ENCODE measurements at places on chromosomes 12 and 14.

DNA sequence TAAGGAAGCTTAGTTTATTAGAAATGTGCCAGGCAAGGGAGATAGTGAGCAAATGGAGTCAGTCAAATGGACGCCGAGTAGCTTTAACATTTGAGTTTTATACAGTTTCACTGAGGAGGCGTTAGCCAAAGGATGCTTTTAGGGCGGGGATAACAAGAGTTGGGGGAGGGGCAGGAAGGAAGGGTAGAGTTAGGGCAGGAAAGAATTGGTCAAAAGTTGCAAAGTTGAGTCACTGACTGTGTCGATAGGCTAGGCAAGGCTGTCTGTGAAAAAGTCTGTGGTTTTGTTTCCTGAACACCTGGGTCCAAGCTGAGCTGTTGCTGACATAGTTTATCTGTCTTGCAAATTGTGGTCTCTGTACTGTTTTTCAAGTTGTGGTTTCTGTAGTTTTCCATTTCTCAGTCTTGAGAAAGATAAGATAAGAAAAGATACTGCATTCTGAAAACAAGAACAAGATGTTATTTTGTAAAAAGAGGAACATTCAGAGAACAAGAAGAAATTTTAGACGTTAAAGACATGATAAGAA lies 62.6 kb upstream of the RESF1 start:
- no peak for DNase-seq

DNA sequence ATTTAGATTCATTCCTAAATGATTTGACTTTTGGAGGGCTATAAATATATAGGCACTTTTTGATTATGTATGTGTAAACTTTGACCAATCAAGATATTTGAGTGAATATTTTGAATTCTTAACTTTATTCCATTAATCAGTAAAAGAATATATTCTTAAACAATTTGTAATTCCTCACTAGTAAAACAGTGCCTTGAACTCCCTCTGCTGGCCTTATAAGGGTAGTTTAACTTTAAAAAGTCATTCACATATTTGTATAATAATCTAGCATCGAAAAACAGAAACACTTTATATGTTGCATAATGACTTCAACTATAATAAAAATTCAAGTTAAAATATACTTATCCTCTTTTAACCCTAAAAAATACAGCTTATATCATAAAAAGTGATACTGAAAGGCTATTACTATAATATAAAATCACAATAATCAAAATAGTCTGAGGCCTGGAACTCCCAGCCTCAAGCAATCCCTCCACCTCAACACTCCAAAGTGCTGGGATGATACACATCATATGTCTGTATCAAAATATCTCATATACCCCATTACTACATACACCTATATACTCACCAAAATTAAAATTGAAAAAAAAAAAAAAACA lies 31.2 kb downstream of the CCDC59 start:
- DNase-seq, result peak; percentile 47

DNA sequence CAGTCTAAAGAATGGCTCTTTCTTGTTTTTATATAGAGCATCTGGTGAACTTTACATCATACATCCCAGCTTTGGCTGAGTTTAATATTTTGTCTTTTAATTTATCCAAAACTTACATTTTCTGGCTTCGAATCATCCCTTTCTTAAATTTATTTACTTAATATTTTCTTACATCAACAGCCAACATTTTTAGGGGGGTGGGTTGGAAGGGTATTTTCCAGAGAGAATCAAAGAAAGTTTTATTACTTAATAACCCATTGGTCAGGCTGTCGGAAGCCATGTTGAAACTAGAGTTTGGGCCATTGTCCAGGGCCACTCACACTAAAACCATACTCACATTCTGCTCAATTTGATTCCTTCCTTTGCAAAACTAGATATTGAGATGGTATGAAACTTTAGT lies 220.2 kb downstream of the AEBP2 start:
- DNase-seq, result no peak

DNA sequence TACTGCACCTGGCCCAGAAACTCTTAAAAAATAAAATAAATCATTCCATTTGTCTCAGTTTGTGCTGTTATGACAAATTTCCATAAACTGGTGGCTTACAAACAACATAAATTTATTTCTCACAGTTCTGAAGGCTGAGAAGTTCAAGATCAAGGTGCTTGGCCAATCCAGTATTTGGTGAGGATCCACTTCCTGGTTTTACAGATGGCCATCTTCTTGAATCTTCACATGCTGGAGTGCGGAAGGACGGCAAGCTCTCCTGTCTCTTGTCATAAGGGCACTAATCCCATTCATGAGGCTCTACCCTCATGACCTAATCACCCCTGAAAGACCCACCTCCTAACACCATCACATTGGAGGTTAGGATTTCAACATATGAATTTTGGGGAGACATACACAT lies 29.9 kb upstream of the MYBPC1 start:
- no peak for DNase-seq

DNA sequence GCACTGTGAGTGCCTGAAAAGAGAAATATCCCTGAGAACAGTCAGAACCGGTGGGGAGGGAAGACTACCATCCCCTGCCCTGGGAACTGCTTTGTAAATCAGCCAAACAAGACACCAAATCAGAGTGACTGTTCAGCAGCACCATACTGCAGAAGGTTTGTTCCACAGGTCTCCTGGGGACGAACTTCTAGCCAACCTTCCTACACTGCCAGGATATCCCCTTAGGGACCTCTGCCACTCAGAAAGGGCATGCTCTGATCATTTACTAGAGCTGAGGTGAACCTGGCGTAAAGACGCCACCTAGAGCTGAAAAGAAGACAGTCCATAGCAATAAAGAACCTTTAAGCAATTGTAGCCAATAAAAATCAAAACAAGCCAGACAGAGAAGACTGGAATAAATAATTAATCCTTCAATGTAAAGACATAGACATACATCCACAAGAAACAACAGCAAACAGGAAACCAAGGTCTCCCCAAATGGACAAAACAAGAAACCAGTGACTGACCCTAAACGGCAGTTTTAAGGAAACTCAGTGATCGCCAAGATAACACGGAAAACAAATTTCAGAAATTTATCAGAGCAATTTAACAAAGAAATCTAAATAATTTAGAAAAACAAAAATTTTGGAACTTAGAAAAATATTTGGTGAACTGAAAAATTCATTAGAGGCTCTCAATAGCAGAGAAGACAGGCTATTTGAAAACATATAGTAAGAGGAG lies 228.1 kb upstream of the AMIGO2 start:
- DNase-seq, result peak; percentile 75

DNA sequence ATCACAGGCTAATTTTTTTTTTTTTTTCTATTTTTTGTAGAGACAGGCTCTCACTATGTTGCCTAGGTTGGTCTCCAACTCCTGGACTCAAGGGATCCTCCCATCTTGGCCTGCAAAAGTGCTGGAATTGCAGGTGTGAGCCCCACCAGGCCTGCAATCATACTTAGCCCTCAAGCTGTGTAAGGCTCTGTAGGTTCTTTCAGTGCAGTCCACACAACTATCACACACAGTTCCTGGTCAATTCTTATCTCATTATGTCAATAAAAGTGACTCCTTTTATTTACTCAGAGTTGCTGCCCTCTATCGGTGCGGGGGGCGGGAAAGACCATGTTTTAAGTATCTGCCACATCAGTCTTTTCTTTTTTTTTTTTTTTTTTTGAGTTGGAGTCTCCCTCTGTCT lies 29.0 kb downstream of the SLC2A3 start:
- peak; percentile 80 for DNase-seq

DNA sequence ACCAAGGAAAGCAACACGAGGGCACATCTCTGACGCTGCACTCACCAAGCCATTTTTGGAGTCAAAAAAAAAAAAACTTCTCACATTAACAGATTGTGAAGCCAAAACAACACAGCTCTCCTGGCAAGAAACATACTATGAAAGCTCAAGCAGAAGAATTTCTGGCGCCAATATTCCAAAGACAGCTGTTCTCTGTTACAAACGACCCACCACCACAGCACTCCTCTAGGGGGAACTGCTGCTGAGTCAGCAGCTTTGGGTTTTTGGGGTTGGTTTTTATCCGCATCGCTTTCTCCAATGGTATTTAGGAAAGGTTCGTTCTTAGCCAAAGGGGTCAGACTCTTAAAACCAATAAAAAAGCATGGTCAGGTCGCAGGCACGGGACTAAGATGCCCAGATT lies 379.4 kb downstream of the RPS29 start:
- no peak for DNase-seq

DNA sequence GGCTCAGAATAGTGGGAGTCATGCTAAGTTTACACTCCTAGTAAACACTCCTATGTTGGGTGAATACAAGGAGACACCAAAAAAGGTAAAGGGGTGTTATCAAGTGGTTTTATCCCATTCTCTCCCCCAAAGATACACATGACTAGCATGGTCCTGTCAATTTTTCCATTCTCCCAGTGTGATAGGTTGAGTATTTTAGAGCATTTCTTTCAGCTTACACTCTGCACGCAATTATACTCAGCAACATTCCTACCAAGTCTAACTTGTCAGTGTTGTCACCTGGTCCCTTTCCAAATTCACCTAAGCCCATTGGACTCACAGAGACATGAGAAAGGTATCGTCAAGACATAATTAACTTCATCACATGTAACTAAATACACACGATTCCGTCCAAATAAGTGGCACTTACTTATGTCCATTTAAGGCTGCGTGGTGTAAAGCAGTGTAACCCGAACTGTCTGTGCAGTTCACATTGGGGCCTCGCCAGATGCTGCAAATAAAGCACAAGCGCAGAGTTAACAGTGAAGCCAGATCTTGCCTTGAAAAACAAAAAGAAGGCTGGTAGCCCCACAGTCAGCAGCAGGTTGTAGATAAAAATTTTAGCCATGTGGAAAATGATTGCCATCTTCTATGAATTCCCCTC lies 159.7 kb downstream of the ANKS1B start:
- no peak for DNase-seq

DNA sequence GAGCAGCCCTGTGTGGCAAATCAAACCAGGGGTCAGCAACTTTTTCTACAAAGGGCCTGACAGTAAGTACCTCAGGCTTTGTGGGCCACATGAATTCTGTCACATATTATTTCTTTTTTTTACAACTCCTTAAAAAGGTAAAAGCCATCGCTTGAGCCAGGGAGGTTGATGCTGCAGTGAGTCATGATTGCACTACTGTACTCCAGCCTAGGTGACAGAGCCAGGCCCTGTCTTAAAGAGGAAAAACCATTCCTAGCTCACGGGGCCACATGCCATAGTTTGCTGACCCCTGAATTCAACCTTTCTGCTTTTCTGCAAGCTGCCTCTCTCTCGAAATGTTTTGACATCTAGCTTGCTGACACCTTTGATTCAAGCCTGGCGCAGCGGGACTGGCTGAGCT lies 55.1 kb upstream of the CORO1C start:
- no peak for DNase-seq

- no peak for DNase-seq
Observed at GRCh38 chr14:66311990-66312389, 174.2 kb upstream of the CCDC196 start.
